ENCODE measurements at places on chromosomes 11 and 22. TPM values are rescaled to one million over a fixed set of nuclear protein-coding genes. Genes with fewer than 3 reads are reported as not detected.

FKBP2 gene
- total RNA-seq: 49.0 TPM

UBQLNL gene
- 0.42 TPM for total RNA-seq

SOX6 gene
- total RNA-seq: 3.1 TPM

CALCA gene
- total RNA-seq: not detected

MS4A15 gene
- 0.40 TPM for total RNA-seq

APLNR gene
- total RNA-seq: 6.3 TPM

CHRM1 gene
- total RNA-seq: 0.40 TPM

MMP27 gene
- 0.45 TPM for total RNA-seq

CSNK2A3 gene
- 0.97 TPM for total RNA-seq

PGA5 gene
- not detected for total RNA-seq

PRAME gene
- not detected for total RNA-seq

RASSF10 gene
- total RNA-seq: not detected

GRCh38 chr22:39144101-39144767, 8.2 kb downstream of the CBX7 start:
- DNase-seq: no peak

DNA sequence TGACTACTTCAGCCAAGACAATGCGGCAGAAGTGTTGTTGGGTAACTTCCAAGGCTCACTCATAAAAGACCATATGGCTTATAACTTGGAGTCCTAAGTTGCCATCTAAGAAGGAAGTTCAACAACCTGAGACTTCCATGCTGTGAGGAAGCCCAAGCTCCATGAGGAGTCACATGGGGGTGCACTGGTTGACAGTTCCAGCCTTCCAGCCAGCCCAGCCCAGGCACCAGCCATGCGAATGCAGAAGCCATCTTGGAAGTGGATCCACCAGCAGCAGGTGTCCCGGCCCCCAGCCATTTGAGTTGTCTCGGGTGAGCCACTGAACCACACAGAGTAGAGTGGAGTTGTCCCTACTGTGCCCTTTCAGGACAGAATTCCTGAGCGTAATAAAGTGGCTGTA, 32.8 kb upstream of the WNT7B start:
- DNase-seq: no peak

GRCh38 chr11:87063982-87064381, 26.2 kb downstream of the TMEM135 start:
- no peak for DNase-seq

DNA sequence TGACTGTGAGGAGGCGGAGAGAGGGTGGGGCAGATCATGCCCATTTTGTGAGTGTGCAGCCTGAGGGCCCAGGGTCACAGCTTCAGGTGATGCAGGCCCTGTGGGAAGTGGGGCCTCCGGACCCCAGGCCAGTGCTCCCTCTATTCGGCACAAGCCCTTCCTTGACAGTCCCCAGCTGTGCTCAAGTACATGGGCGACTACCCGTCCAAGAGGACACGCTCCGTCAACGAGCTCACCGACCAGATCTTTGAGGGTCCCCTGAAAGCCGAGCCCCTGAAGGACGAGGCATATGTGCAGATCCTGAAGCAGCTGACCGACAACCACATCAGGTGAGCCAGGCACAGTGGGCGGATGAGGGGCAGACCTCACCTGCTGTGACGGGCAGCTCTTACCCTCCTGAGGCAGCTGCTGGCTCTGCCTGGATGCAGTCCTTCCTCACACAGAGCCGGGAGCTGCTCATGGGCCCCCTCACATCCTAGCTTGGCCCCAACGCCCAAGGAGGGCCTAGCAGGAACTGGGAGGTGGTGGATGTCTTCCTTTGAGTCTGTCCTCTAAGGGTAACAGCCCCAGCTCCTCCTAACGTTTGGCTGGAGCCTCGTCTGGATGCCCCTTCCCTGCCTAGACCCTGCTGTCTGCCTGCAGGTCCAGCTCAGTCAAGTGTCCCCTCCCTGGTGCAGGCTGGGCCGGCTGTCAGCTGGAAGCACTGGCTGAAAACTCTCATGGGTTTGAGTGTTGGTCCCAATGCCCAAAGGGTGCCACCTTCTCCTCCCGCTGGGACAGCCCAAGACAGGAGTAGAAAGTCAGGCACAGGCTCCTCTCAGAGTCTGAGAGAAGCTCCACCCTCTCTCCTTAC, 76.1 kb downstream of the MYO7A start:
- DNase-seq: no peak

- DNase-seq: no peak
These were observed 294.3 kb downstream of the LARGE1 start for GRCh38 chr22:33625959-33626358.

DNA sequence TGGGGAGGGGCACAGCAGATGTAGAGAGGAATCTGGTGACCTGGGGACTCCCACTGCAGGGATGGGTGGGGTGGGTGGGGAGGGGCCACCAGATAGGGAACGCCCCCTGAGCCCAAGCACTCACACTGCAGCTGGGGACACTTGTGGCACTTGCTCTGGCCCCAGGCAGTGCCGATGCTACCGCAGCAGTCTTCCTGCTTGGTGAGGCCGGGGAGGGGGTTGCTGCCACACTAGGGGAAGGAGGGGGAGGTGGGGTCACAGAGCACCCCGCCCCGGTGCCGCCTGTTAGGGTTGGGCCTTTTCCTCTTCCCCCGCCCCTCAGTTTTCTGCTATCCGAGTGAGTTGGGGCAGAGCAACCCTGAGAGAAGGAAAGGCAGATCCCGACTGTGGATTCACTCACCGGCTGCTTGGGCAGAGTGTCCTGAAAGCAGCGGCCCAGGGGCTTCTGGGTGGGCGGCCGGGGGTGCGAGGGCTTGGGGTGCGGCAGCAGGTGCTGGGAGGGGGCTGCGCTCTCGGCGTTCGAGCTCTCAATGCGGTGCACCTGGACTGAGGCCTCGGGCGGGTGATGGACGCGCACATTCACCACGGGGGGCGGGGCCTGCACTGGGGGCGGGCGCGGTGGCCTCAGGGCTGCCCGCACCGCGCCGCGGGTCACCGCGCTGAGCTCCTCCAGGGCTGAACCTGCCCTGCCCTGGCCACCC, 4.7 kb downstream of the LTBP3 start:
- DNase-seq: no peak

DNA sequence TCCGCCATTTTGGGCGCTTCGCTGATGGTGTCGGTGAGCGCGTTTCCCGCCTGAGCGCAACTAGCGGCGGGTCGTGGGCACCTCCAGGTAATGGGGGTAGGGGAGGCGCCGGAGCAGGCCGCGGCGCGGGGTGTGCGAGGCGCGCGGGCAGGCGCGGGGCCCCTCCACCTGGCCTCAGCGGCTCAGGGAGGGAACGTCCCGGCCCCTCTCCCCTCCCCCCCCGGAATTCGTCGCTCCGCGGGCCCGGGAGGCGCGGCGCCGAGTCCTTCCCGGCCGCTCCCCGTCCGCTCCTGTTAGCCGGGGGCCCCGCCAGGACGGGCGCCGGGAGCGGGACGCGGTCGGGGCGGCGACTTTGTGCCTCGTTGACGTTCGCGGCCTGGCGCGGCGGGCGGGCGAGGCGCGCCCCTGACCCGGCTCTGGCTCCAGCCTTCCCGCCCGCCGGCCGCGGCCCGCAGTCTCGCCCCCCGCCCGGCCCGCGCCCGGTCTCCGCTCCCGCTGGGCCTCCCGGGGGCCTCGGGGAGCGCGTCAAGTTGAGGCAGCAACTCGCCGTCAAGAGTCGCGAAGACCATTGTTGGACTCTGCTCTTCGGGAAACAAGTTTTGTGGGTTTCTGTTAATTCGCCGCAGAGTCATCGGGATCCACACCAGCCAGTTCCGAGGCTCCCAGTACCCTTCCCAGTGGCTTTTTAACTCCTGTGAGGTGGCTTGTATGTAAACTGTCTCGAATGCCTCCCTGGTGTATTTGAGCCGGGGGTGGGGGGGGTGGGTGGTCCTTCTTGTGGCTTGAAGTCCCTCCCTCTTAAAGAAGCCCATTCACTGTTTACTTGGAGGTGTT, at the start of gene PPP6R3:
PPP6R3 (plus strand) TSS at position 12 of the 834 bp plus-strand sequence. CDS start 76,913 bp downstream, outside the sequence.
- DNase-seq: no peak

DNA sequence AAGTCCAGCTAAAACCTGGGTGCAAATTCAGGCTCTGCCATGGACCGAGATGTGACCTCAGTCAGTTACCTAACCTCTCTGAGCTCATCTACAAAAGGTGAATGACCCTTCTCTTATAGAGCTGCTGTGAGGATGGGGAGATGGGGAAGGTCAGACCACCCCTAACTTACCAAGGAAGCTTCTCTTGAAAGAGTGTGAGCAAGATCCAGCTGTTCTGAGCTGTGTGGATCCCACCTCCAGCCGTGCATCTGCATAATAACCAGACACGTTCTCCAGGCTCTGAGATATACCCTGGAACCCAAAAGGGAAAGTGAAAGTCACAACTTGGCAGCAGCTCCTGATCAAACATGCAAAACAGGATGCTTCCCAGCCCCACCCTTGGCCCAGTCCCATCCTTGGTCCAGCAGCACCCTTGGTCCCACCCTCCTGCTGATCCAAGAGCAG, at the start of gene APOL3:
APOL3 (minus strand) TSS at position 257 of the 444 bp plus-strand sequence. CDS start 11,700 bp downstream, outside the sequence.
- DNase-seq: peak; percentile 95

DNA sequence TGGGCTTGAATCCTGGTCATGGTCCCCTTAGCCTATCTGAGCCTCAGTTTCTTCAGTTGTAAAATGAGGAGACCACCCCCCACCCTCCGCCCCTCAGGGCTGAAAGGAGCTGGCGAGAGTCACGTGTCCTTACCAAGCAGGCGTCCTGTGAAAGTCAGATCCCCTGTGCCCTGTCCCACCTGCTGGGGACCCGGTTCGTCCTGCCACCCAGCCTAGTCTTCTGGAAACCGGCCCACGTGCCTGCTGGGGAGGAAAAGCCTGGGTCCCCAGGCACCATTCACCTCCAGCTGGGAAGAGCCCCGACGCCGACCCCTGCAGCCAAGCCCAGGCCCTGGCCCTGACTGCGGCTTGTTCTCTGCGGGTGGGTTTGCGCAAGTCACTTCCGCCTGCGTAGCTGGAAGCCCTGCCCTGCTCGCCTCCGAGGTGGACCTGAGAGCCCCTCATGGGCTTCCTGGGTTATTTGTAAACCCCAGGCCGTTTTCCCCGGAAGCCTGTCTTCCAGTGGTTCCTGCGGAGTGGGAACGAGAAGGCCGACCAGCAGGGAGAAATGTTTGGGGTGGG, 679 bp upstream of the SSH3 start:
- DNase-seq: no peak

DNA sequence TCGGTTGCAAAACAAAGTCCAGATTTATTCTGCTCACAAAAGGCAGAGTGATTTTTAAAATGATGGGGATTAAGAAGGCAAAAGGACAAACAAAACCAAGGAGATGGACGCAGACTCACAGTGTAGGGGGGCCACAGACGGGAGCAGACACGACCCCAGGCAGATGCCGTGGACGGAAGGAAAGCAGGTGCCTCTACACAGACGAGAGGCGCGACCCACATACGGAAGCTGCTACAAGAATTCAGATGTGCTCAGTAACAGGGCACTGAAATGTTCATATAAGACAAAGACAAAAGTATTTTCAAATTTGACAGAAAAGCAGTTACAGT, 148.9 kb downstream of the BRD1 start:
- no peak for DNase-seq

GRCh38 chr11:118910309-118911112, 15.2 kb downstream of the BCL9L start:
- DNase-seq: no peak

- no peak for DNase-seq
These were observed 220.1 kb upstream of the E2F8 start for GRCh38 chr11:19460718-19461405.

GRCh38 chr11:117606790-117607189, 190.2 kb downstream of the DSCAML1 start:
- DNase-seq: no peak

DNA sequence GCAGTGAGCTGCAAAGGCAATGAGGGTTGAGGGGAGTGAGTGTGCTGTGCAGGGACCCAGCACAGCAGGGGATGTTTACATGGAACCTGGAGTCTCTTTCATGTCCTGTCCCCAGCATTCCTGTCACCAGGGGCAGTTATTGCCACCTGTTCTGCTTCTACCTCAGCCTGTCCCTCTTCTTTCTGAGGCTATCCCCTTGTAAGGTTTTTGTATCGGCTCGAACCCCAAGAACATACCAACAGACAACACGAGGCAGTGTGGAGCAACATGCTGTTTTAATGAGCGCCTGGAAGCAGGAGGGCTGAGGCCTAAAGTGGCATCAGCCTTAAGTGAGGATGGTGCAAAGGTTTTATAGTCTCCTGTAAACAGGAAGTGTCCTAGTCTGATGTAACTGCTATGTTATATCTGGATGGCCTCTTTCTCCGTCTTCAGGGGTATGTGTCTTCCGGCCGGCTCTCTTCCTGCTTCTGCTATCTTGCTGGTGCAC, 3.9 kb downstream of the SCGB2A2 start:
- DNase-seq: no peak

DNA sequence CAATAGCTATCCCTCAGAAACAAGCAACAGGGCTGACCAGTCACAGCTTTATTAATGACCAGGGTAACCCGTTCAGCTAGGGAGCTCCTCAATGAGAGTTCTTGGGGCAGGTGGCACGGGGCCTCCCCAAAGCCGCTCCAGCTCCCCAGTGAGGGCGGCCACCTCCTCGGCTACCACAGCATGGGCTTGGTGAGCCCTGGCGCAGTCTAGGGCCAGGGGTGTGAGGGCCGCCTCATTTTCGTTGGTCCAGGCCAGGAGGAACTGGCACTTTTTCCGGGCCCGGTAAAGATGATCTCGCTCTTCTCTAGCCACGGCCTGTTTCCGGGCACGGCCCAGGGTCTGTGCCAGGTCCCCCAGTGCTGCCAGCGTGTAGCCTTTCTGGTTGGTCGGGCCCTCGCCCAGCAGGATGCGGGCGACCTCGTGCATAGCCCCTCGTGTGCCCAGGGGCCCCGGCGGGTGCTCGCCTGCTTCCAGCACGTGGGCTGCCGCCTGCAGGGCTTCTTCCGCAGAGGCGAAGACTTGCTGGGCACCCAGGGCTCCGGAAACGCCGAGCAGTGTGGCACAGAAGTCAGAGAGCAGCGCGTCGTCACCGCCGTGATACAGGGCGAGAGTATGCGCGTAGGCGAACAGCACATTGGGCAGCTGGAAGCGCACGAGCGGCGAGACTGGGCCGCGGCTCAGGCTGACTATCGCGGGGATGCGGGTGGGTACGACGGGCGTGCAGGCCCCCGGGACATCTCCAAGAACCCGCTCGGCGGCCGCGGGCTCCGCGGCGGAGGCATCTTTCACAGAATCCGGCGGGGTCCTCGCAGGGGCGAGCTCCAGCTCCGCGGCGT, 913 bp downstream of the ZNHIT2 start:
- no peak for DNase-seq

- no peak for DNase-seq
These were observed 1.7 kb downstream of the TRPM5 start for GRCh38 chr11:2442589-2442988.

DNA sequence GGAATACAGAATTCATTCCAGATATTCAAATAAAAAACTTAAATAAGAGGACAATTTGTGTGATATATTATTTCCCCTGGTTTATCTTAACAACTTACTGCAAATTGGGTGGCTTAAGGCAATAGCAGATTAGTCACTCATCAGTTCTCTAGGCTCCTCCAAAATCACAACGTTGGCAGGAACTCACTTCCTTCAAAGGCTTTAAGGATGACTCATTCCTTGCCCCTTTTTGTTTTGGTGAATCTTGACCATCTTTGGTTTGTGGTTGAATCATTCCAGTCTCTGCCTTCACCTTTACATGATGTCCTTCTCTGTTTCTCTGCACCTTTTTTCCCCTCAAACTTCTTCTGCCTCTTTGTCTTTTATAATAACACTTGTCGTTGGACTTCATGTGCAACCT, 3.4 kb downstream of the OR10AG1 start:
- DNase-seq: no peak

All from esophagus muscularis mucosa (tissue), 4 donors.